Stimulated activated CD8-positive, alpha-beta memory T cell treated with anti-CD3 and anti-CD28 coated beads, Interleukin-7, amount 100 ng/mL, for 1 hour (primary cell): ENCODE measurements at places on chromosomes 5 and 9.

- peak; percentile 13 for DNase-seq
These were observed 12.5 kb upstream of the SLC36A3 start for GRCh38 chr5:151315998-151316597.

GRCh38 chr5:12217039-12217438, 312.8 kb upstream of the CTNND2 start:
- DNase-seq = no peak

- no peak for DNase-seq
These were observed 96.7 kb upstream of the PCA3 start for GRCh38 chr9:76667521-76667957.

DNA sequence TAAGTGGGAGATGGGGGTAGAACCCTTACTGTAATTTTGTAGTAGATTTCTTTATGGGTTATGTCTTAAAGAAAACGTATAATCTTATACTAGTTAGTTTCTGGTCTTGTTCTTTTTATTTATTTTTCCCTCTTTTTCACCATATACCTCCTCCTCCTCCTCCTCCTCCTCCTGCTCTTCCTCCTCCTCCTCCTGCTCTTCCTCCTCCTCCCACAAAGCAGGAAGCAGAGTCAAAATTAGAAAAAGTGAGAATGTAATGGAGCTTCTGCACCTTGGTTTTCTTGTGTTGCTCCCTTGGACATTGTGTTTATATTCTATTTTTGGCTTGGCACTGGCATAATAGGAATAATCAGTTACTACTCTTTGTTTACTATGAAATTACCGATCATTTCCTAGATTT, 4.5 kb downstream of the MACIR start:
- no peak for DNase-seq

DNA sequence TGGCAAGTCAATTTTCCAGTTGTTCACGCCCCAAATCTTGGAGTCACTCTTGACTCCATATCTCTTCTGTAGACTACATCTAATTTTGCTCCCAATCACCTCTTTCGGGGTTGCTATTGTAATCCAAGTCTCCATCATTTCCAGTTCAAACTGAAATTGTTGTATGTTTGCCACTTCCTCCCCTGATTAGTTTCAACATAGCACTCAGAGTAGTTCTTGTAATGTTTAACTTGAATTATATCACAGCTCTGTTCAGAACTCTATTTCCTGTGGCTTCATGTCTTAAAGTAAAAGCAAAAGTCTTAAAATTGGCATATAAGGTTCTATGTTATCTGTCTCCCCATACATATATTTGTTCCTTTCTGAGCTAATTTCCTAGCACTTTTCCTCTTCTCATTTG, 348.5 kb upstream of the RIOK2 start:
- DNase-seq = no peak

DNA sequence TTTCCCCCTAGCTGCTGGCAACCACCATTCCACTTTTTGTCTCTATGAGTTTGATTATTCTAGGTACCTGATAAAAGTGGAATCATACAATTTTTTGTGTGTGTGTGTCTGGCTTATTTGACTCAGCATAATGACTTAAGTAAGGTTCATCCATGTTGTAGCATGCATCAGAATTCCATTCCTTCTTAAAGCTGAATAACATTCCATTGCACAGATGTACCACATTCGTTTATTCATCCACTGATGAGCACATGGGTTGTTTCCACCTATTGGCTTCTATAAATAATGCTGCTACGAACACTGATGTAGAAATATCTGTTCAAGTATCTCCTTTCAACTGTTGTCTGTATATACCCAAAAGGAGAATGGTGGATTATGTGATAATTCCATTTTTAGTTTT, 33.7 kb downstream of the AP3B1 start:
- no peak for DNase-seq

DNA sequence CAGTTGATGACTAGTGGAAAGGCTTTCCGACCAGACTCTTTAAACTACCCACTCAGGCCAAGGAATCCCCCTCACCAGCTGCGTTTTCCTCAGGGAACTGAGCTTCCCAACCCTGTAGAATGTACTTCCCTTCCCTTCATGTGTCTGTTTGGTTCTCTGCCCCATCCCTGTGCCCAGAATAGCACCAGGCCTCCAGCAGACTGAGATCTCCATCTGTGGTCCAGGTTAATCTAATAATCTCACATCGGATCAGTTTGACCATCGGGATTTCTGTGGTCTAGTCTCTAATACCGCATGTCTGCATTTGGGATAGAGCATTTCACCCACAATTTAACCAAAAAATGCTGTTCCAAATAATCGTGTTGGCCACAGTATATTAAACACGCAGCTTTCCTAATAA, 237.2 kb downstream of the ROR2 start:
- DNase-seq = no peak

DNA sequence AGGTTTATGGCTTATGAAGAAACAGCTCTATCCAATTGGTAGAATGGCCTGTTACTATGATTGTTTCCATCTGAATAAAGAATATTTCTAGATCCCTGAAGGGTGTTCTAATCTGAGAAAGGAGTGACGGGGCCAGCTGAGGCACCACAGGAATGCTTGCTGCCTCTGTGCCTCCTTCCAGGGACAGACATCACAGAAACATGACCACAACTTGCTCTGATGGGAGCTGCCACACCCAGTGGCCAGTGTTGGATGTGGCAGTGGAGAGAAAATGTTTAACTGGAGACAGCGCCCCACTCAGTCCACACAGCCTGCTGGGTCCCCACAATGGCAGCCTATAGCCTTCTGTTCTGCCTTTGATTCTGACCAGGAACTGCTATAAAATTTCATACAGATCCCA, 38.6 kb upstream of the TESK1 start:
- DNase-seq = no peak

DNA sequence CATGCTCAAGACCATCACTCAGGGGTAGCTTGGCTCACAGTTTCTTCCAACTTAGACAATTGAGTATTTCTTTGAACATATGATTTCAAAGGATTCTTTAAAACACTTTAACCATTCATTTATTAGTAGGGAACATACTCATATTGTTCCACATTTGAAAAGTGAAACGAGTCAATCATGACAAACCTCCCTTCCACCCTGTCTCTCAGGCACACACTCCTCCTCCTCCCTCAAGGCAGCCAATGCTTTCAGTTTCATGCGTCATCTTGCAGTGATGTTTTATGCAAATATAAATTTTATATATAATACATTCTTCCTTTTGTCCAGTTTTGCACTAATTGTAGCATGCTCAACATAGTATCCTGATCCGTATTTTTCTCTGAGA, 126.0 kb upstream of the BOD1 start:
- DNase-seq = no peak

GRCh38 chr5:160537940-160538339, 116.3 kb downstream of the PTTG1 start:
- DNase-seq = no peak

GRCh38 chr9:136378170-136379002, 4.9 kb upstream of the CARD9 start:
- no peak for DNase-seq

DNA sequence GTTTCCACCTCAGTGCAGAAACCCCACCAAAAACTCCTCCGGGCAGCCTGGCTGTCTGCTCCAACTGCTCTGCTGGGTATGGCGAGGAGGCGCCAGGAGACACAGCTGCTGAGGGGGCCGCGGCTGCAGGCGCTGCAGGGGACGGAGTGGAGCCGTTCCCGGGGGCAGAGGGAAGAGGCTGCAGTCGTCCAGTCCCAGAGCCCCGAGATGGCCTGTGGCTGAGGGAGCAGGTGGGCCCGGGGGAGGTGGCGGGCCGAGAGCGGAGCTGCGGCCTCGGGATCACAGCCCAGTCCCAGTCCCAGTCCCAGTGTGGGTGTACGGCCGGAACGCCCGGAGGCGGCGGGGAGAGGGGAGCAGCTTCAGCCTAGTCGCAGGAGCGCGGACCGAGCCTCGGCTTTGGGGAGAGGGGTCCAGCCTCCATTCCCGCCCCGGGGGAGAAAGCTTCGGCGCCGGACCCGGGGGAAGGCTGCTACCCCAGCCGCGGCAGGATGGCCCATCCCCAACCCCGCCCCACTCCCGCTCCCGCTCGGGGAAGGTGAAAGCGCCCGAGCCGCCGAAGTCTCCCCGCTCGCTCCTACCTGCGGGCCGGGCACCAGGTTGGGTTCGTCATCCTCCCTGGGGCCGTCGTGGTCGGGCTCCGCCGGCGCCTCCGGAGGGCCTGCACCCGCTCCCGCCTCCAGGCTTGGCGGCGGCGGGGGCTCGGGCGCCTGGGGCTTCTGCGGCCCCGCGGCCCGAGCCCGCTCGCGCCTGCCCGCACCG, 513 bp downstream of the FAM193B start:
- DNase-seq = no peak

DNA sequence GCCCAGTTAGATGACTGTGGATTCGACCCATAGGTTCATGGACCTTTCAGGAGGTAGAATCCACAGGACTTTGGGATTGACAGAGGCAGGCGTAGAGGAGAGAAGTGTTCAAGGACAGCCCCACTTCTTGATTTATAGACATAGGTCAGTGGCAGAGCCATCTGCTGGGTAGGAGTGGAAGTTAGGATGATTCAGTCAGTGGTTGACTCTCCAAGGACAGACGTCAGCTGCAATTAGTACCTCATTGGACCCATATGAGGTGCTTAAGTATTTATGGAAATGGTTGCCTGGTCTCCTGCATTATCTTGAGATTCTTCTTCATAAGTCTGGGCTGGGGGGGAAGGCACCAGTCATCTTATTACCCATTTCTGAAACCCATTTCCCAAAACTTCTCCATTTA, 70.9 kb downstream of the SH3RF2 start:
- no peak for DNase-seq

DNA sequence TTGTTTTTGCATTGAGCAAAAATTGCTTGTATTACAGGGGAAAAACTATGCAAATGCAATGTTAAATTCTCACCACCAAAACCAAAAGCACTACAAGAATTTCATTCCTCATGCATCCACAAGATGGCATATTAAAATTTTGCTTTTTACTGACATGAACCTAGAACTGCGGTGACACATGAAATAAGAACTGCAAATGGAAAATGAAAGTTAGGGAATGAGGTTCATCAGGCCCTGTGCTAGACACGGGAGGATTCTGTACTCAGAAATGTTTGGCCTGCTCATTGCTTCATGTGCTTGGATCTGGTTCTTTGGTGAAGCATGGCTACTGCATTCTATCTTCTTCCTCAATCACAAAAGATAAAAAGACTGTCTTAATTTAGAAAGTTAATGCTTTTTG, 9.1 kb upstream of the RFK start:
- DNase-seq = no peak

DNA sequence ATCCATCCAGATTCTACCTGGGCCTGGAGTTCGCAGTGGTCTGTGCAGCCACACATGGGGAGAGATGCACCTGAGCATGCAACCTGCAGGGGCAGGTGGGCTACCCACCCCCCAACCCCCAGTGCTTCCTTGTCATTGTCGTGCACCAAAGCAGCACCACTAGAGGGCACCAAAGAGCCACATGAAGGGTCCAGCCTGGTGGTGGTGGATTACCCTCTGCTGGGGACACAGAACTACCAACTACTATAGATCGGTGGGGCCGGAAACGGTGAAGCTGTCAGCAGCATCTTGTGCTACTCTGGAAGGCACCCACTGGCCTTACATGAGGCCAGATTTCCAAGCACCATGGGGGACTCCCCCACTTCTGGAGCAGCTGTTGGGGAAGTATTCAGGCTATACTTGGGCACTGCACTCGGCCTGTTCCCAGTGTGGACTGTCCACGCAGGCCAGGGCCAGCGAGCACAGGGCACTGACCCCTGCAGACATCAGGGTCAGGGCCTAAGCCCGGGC, 60.2 kb upstream of the TBC1D2 start:
- peak; percentile 58 for DNase-seq

GRCh38 chr5:56588636-56589480, 226.5 kb upstream of the MAP3K1 start:
- peak; percentile 5 for DNase-seq

DNA sequence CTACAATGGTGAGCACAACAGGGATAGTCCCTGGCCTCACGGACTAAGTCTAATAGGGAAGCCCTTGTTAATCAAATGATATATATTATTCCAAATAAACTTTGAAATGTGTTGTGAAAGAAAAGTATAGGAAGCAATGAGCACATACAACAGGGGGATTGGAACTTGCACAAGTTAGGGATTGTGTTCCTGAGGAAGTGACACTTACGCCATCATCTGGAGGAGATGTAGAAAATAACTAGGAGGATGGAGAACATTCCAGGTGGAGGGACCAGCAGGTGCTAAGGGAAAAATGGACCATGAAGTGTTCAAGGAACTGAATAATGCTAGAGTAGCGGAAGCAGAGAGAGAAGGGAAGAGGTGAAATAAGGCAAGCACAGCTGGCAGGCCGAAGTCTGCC, 18.8 kb upstream of the RPS23 start:
- DNase-seq = no peak

- DNase-seq = no peak
These were observed 237.5 kb downstream of the GADD45G start for GRCh38 chr9:89842267-89842768.

GRCh38 chr5:179816796-179817469, 3.8 kb upstream of the SQSTM1 start:
- no peak for DNase-seq

- DNase-seq = no peak
These were observed 56.2 kb upstream of the ALDH1B1 start for GRCh38 chr9:38336341-38336740.

- DNase-seq = no peak
These were observed 575.8 kb downstream of the TLE1 start for GRCh38 chr9:81113453-81114124.

- no peak for DNase-seq
These were observed 6.4 kb upstream of the RFK start for GRCh38 chr9:76400534-76401096.

- no peak for DNase-seq
These were observed 735 bp downstream of the DMRT3 start for GRCh38 chr9:976943-977837.

DNA sequence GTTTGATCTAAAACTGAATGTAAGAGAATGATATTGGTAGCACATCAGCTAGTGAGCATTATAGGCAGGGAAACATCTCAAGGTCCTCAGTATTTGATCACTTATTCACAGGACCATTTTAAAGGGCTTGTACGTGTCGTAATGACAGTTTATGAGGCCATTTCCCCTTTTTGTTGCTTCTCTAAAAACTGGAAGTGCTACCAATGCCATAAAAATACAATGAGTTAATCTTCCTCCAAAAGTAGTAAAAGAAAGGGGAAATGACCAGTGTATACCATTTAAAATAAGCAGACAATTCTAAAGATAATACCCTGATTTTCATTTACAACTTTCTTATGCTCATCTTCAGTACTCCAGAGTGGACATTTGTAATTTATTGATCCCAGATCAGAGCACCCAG, 285.8 kb upstream of the PCSK5 start:
- no peak for DNase-seq

- no peak for DNase-seq
These were observed 87.3 kb downstream of the HSD17B3 start for GRCh38 chr9:96214635-96215034.
